ENCODE measurements at places on chromosomes 1 and 21. TPM values are rescaled to one million over a fixed set of nuclear protein-coding genes. Genes with fewer than 3 reads are reported as not detected.

DNA sequence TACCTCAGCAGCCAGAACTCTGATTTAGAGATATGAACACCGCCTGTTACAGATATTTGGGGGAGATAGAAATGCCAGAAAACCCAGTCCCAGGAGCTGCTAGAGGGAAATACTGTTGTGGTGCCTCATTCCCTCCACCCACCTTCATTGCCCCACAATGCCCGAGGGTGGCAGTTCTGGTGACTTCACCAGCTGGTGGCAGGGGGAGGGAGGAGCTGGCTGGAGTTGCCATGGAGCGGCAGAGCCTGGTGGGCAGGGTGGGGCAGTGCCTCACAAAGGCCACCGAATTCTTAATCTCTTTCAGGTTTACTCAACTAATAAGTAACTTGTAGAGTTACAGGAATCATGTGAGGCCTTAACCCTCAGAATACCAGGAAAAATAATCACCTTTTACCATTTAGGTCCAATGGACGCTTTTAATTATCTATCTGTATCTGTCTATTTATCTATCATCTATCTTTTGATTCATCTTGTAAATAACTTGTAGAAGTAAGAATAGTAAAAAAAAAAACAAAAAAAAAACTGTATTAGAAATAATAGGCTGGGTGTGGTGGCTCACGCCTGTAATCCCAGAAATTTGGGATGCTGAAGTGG lies 11.7 kb upstream of the S100A11 start:
- DNase-seq = no peak

MPZ gene
- 10.8 TPM for total RNA-seq

LENEP gene
- total RNA-seq = 1.5 TPM

GRCh38 chr1:97297611-97298010 lies 576.0 kb downstream of the PTBP2 start:
- no peak for DNase-seq

COL9A2 gene
- 21.4 TPM for total RNA-seq

PTGER3 gene
- not detected for total RNA-seq

- no peak for DNase-seq
These were observed 4.8 kb downstream of the S100A16 start for GRCh38 chr1:153608089-153608682.

LRRC71 gene
- not detected for total RNA-seq

GRCh38 chr1:188043536-188044245 lies 1214.9 kb downstream of the PLA2G4A start:
- no peak for DNase-seq

DNA sequence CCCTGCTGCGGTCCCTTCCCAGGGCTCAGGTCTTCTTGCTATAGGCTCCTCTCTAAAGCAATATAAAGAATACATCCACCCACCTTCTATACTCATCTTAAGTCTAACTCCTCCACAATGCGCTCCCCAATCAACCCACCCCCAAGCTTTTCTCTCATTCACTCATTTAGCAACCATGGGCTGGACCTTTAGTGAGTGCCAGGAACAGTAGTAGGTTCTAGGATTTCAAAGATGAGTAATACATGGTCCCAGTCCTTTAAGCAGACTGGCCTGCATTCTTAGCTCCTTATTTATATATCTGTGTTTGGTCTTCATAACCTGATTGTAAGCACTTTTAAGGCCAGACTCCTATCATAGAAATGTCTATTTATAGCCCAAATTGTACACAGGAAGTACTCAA lies 5.9 kb downstream of the CAMK1G start:
- DNase-seq = no peak

AGT gene
- not detected for total RNA-seq

MXRA8 gene
- not detected for total RNA-seq

GRCh38 chr21:29265690-29266479 lies 32.8 kb upstream of the BACH1 start:
- DNase-seq = no peak

DNA sequence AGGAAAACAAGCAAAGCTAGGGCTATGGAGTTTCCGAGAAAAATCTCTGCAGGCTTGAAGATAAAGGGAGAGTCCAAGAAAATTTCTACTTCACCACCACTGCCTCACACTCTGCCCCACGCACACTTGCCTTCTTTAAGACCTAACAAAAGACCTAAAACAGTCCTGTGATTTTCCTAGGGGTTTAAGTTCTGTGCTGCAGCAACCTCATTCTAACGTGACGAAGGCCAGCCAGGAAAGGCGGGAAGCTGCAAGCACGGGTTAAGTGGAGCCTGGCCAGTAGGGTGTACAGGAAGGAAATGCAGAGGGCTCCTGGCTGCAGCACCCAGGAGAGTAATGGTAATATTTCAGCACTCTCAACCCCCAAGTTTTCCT lies 1.5 kb downstream of the SPATA6 start:
- no peak for DNase-seq

DNA sequence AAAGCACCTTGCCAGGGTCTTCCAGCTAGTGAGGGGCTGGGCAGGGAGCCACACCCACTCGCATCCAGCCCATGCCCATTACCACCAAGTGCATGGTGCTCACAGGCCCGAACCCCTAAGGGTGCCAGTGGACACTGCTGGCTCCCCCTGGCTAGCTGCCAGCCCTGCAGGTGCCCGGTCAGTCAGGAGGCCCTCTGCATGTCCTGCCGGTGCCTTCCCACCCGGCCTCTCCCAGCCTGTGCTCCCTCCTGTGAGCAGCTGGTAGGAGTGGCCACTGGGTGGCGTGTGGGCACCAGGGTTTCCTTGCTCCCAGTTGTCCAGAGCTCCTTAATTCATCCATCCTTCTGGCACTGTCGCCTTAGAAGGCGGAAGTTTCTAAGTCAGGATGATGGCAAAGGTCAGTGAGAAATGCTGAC lies 33.4 kb downstream of the QSOX1 start:
- DNase-seq = peak; percentile 27

DNA sequence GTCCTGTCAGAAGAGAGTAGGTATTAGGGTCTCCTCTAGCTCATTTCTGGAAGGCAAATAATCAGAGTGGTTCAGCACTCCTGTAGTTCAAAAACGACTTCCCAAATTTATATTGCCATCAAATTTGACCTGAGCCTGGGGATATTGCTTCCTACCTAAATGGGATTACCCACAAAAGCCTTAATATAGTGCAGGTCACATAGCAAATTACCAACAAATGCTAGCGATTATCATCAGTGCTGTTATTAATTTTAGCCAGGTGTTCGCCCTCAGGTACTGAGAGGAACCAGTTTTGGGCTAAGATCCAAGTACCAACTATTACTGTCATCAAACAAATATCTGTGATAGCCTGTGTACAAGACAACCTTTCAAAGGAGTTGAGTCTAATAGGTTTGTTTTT lies 661.8 kb upstream of the PTBP2 start:
- no peak for DNase-seq

DNA sequence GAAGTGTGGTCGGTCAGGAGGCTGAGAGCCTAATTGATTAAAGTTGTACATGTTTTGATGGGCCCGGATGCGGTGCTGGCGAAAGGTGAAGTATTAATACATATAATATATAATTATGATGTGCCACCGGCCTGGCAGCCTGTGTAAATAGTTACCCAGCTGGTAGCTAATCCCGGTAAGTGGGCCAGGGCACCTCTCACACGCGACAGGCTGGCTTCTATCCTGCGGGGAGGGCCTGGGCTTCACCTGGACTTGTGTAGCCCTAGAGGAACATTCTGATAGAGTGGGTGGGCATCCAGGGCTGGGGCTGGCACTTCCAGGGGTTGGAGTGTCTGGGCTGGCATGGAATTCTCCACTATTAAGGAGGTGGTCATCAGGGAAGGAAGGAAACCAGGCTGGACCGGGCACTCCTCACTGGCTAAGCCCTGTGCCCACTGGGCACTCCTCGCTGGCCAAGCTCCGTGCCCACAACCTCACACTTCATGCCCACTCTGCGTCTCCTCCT lies 48.3 kb downstream of the IGSF21 start:
- DNase-seq = no peak

DNA sequence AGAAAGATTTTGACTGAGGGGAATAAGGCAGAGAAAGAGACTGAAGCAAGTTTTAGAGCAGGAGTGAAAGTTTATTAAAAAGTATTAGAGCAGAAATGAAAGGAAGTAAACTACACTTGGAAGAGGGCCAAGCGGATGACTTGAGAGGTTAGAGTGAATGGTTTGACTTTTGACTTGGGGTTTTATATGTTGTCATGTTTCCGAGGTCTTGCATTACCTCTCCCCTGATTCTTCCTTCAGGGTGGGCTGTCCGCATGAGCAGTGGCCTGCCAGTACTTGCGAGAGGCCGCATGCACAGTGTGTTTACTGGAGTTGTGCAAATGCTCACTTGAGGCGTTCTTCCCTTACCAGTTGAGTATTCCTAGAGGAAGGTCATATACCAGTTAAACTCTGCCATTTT lies 13.0 kb upstream of the DENND2D start:
- no peak for DNase-seq

OLFML3 gene
- total RNA-seq = 0.34 TPM

- DNase-seq = peak; percentile 67
These were observed 21.6 kb upstream of the STUM start for GRCh38 chr1:226526801-226527595.

DNA sequence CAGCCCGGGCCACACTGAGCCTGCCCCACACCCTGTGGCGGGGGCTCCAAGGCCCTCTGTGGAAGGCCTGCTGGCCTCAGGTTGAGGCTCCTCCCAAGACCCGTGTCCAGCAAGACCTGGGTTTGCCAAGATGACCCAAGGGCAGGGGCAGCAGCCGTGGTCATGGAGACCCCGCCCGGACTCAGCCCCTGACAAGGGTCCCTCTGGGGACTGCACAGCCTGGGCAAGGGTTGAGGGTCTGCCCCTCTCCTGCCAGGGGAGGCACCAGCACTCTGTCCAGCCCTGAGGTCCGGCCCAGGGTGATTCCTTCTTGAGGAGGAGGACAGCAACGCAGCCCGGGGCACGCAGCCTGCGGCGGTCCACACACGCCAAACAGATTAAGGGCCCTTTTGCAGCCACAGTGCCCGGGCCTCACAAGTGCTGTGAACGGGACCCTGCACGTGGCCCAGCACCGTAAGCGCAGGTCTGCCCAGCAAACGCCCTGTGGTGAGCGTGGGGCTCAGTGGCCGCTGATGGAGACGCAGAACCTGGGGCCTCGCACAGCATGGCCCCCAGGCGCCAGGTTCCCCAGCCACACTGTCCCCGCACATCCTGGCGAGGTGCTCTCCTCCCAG lies 3.4 kb downstream of the SPATC1L start:
- DNase-seq = no peak

CLDN17 gene
- not detected for total RNA-seq

DNA sequence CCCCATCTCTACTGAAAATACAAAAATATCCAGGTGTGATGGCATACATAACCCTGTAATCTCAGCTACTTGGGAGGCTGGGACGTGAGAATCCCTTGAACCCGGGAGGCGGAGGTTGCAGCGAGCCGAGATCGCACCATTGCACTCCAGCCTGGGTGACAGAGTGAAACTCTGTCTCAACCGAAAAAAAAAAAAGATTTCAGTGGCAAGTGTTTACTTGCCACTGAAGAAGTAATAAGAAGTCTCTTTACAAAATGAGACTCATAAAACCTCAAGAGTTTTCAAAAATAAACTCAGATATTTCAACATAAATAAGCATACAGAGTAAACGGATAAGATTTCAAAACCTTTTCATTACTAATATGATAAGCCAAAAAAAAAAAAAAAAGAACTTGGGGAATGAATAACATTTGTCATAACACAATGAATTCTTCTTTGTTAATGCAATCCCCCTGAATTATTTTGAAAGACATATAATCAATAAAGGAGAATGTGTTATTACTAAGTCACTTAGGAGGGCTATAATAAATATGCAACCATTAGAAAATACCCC lies 34.2 kb upstream of the EXO1 start:
- no peak for DNase-seq

GRCh38 chr1:77966291-77966690 lies 12.6 kb downstream of the FUBP1 start:
- no peak for DNase-seq

DNA sequence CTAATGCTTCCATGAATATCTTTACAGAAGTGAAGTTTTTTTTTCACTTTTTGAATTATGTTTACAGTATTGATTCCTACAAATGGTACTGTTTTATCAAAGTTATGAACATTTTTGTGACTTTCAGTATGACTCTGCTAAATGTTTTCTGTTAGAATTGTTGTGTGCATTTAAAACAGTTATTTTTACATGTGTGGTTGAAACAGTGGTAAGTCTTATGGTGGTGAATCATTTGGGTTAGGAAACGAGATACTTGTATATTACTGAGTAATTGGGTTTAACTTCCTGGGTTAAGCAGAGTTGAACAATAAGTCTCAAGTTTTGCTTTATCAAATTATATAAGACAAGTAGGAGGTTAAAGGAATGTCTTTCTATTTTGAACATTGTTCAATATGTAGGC lies 66.8 kb downstream of the VPS13D start:
- DNase-seq = no peak

C4BPA gene
- total RNA-seq = not detected

- no peak for DNase-seq
These were observed 39.0 kb downstream of the KIAA0319L start for GRCh38 chr1:35518183-35518582.

- DNase-seq = no peak
These were observed 611 bp upstream of the ZSWIM5 start for GRCh38 chr1:45206808-45207623.

DNA sequence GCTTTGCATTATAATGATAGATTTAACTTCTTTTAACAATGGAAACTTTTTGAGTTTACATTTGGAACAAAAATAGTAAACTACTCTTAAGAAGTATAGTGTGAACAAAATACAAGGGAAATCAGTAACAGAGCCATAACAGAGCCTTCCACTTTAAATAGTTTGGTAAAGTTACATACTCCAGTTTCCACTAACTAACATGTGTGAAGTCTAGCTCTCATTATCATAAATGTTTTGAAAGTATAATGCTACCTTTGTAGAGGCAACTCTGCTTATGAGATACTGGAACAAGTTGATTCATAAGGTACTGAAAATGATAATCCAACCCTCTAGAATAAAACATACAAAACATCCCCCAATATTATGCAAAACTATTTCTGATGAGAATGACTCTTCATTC lies 1155.1 kb upstream of the ADGRL2 start:
- no peak for DNase-seq

- DNase-seq = no peak
These were observed 91.4 kb upstream of the MAGI3 start for GRCh38 chr1:113298941-113299340.

GRCh38 chr1:55943721-55944435 lies 635.5 kb downstream of the PLPP3 start:
- no peak for DNase-seq

GJB5 gene
- total RNA-seq = not detected

DNA sequence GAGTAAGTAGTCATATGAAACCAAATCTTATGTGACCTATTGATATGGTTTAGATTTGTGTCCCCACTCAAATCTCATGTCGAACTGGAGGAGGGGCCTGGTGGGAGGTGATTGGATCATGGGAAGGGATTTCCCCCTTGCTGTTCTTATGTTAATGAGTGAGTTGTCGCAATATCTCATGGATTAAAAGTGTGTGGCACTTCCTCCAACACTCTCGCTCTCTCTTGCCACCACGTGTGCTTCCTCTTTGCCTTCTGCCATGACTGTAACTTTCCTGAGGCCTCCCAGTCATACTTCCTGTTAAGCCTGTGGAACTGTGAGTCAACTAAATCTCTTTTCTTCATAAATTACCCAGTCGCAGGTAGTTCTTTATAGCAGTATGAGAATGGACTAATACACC lies 241.2 kb downstream of the RGS7 start:
- no peak for DNase-seq

NUF2 gene
- 92.5 TPM for total RNA-seq

TIE1 gene
- 0.15 TPM for total RNA-seq

STYXL2 gene
- not detected for total RNA-seq

ILF2 gene
- 334 TPM for total RNA-seq

L1TD1 gene
- total RNA-seq = not detected
